Spinal cord (tissue), 10 donors: ENCODE measurements at places on chromosomes 13 and 19. TPM values are rescaled to one million over a fixed set of nuclear protein-coding genes. Genes with fewer than 3 reads are reported as not detected.

FUT1 gene
- total RNA-seq, result 4.4 TPM

KIRREL2 gene
- 1.1 TPM for total RNA-seq

ZNF813 gene
- 5.1 TPM for total RNA-seq

GRCh38 chr19:20247016-20247683 is 80.1 kb downstream of the ZNF486 start:
- no peak for DNase-seq
- H3K27me3 ChIP-seq, result no peaks in the 10 kb centered on the region
- H3K4me1 ChIP-seq, result no peaks in the 10 kb centered on the region
- no peak overlapping the region for H3K27ac ChIP-seq

- no peak overlapping the region for H3K4me3 ChIP-seq
- no peaks in the 10 kb centered on the region for H3K27me3 ChIP-seq
- DNase-seq, result no peak
- H3K4me1 ChIP-seq, result peaks cover 27% of the 10 kb centered on the region
- peaks cover 4% of the 10 kb centered on the region for H3K36me3 ChIP-seq
Observed at GRCh38 chr13:111201304-111201940, 86.3 kb downstream of the ARHGEF7 start.

GRCh38 chr19:51792932-51793331 is 2.0 kb upstream of the FPR3 start:
- no peak for DNase-seq
- H3K27ac ChIP-seq, result no peak overlapping the region
- H3K36me3 ChIP-seq, result no peaks in the 10 kb centered on the region
- no peaks in the 10 kb centered on the region for H3K27me3 ChIP-seq
- no peaks in the 10 kb centered on the region for H3K4me1 ChIP-seq

DNA sequence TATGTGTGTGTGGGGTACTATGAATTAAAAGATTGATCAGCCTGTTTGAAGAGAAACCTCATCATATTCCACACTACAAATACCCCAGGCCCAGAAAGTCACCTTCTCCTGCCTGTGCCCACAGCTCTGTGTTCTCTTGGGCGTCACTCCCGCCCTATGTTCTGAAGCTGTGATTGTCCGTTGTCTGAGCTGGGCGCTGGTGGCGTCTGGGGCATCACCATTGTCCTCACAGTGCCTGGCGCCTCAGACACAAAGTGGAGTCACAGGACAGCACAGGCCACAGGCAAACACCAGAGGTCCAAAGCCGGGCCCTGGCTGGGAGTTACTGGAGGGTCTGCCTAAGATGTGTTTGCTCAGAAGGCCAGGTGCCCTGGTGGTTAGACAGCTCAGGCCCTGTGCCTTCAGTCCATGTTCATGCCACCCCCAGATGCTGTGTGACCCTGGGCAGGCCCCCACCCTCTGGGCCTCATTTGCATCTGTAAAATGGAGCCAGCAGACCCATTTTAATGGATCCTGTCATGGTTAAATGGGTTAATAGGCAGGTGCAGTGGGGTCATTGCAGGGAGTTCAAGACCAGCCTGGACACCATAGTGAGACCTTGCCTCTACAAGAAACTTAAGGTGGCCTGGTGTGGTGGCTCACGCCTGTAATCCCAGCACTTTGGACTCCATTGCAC is 34.5 kb downstream of the DNM2 start:
- no peak for DNase-seq
- no peak overlapping the region for H3K4me3 ChIP-seq
- no peaks in the 10 kb centered on the region for H3K27me3 ChIP-seq
- H3K4me1 ChIP-seq, result peaks cover 54% of the 10 kb centered on the region
- H3K36me3 ChIP-seq, result peaks cover 26% of the 10 kb centered on the region

GRCh38 chr19:1956868-1957492 is 16.0 kb downstream of the CSNK1G2 start:
- no peak overlapping the region for H3K27ac ChIP-seq
- no peaks in the 10 kb centered on the region for H3K27me3 ChIP-seq
- no peak for DNase-seq
- peaks cover 79% of the 10 kb centered on the region for H3K36me3 ChIP-seq
- H3K4me3 ChIP-seq, result no peak overlapping the region
- H3K4me1 ChIP-seq, result peaks cover 37% of the 10 kb centered on the region

DNA sequence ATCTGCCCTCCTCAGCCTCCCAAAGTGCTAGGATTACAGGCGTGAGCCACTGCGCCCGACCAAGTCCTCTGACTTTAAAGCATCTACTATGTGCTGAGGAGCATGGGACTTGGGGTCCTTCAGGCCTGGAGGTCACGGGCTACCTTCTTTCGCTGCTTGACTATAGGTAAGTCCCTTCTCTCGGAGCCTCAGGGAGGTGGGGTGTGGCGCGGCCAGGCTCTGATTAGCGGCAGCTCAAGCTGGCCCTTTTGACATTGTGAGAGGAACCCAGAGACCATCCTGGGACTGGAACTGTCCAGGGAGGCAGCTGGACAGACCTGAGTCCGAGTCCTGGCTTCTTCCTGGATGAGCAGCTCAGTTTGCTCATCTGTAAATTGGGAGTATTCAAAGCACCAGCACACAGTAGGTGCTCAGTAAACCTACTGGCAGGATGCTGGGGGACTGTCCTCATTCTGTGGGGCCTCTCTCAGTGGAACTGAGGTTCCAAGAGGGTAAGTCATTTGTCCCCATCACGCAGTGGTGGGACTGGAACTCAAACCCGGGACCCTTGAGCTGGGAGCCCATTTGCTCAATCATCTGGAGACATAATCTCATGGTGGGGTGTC is 780 bp downstream of the FCER2 start:
- DNase-seq, result no peak
- no peaks in the 10 kb centered on the region for H3K4me1 ChIP-seq
- H3K27ac ChIP-seq, result no peak overlapping the region

DNA sequence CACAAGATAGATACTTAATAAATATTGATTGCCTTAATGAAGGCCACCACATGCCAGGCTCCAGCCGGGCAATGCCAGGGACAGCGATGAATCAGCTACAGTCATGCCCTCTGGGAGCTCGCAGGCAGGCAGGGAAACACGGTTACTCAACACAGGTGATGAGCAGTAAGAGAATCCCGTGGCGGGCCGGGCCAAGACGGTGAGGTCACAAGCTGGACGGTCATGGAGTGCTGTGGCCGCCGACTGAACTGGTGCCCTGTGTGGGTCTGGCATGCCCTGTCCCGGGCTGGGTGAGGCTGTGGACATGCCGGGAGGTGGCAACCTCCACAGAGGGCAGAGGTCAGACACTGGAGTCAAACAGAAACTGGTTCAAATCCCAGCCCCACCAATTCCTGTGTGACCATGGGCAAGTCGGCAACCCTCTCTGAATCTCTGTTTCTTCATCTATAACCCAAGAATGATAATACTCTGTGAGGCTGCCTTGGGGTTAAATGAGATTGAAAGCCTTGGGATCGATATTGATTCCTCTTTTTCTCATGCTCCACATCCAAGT is 13.2 kb upstream of the PAK4 start:
- H3K27ac ChIP-seq, result no peak overlapping the region
- H3K4me3 ChIP-seq, result no peak overlapping the region
- H3K4me1 ChIP-seq, result peaks cover 6% of the 10 kb centered on the region
- no peaks in the 10 kb centered on the region for H3K36me3 ChIP-seq
- no peak for DNase-seq
- H3K27me3 ChIP-seq, result no peaks in the 10 kb centered on the region

DNA sequence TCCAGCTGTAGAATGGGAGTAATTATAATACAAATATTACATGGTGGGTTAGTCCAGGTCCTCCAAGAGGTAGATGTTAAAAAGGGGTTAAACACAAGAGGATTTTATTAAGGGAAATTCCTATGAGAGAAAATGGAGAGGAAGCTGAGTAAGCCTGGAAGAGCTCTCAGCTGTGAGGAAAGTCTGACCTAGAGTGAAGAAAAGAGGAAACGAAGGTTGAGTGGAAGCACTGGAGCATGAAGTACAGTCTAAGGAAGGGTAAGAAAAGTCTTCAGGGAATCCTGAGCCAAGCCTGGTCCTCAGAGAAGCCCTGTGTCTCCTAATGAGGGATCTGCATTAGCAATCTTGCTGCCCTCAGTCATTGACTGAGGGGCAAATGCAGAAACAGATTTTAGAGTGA is 506.2 kb downstream of the GPC5 start:
- DNase-seq, result no peak
- no peak overlapping the region for H3K4me3 ChIP-seq
- H3K4me1 ChIP-seq, result no peaks in the 10 kb centered on the region
- no peaks in the 10 kb centered on the region for H3K27me3 ChIP-seq
- H3K27ac ChIP-seq, result no peak overlapping the region

DNA sequence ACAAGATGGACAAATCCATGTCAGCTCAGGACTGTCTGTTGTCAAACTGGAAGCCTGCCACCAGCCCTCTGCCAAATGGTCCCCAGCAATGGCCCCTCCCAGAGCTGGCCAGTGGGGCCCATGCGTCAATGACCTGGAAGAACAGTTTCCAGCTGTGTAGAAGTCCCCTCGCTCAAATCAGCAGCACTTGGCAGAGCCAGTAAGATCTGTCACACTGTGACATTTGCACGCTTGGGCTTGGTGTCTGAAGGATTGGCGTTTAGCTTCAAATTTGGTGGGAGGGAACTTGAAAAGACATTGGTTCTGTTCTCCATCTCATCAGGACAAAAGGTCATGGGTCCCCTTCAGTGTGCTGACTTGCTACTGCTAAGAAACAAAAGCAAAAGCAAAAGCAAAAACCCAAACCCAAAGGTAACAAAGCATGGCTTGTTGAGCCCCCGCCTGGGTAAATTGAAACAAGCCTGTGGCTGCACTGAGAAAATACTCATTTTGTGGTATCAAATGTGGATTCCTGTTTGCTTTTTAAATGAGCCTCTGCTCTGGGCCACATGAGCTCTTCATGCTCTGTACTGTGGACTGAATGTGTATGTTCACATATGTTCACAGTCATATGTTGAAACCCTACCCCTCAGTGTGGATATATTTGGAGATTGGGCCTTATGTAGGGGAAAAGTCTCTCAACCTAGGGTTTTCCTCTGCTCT is 253.6 kb upstream of the MAB21L1 start:
- DNase-seq, result no peak
- no peaks in the 10 kb centered on the region for H3K36me3 ChIP-seq
- H3K4me1 ChIP-seq, result peaks cover 5% of the 10 kb centered on the region
- no peak overlapping the region for H3K4me3 ChIP-seq

DNA sequence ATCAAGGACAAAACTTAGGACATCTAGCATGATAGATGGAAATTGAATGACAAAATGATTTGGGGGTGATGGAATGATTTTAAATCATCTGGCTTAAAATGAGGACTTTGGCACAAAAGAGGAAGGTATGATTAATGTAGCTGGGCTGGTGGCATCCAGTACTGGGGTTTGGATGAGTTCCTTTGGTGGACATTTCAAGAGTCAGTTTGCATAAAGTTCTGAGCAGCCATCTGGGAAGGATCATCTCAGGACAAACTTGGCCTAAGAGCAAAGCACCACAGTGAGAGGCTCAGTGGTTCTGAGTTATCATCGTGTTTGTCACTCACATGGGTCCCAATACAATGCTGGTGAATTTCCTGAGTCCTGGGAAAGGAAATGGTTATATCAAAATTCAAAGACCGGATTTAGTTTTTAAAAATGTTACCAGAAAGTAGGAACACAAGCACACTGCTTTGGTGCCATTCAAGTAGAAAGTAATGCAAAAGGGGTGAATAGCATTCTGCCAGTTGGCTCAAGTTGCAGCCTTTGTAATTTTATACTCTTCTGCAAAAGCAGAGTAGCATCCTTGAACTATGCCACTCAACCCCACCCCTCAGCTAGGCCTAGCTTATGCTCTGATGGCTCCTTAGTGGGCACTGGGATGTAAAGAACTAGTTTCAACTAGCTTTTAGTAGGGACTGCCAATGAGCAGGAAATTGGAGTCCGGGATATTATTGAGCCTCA is 219.0 kb downstream of the COG6 start:
- no peak overlapping the region for H3K4me3 ChIP-seq
- H3K27me3 ChIP-seq, result no peaks in the 10 kb centered on the region
- no peaks in the 10 kb centered on the region for H3K36me3 ChIP-seq
- peak overlapping the region; percentile 25 for H3K27ac ChIP-seq
- H3K4me1 ChIP-seq, result peaks cover 4% of the 10 kb centered on the region
- DNase-seq, result no peak

DNA sequence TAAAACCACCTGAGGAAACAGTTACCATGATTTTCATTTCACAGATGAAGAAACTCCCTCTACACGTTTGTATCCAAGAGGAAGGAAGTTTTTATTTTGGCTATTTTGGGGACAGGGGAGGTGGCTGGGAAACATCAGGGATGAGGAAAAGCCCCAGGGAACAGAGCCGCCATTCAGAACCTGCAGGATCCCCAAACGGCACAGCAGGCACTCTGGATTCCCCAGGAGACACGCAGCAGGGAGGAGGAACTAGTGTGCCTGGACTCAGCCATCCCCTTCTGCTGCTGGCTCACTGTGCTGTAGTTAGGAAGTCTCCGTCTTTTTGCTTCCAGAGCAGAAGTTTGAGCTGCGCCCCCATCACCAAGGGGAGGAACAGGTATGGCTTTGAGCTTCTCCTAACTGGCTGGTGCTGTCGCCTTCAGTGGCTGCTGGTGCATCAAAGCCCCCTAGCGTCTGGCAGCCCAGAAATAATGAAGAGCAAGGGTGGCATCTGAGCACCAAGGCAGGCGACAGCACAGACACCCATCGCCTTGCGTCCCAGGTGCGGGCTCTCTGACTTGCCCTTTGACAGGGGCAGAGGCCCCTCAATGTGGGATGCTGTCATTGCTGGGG is 4.2 kb downstream of the NAPA start:
- H3K4me3 ChIP-seq, result no peak overlapping the region
- H3K27ac ChIP-seq, result peak overlapping the region; percentile 61
- H3K36me3 ChIP-seq, result peaks cover 43% of the 10 kb centered on the region
- H3K4me1 ChIP-seq, result peaks cover 78% of the 10 kb centered on the region
- DNase-seq, result no peak

DNA sequence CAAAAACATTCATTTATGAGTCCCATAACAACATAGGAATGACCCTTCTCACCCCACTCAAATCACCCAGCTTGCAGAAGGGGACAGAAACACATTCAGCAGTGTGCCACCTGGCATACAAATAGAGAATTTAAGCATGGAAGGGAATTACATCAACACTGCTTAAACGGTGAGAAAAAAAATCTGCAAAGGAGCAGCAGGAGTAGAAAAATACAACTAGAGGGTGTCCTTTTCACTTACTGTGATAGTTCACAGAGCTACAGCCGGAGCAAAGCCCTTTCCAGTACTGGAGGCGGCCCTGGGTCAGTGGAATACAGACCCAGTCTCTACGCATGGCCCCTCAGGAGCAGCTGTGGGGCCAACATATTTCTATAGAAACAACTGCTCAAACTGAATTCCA is 764.3 kb upstream of the ARGLU1 start:
- no peaks in the 10 kb centered on the region for H3K4me1 ChIP-seq
- H3K4me3 ChIP-seq, result no peak overlapping the region
- H3K27ac ChIP-seq, result no peak overlapping the region
- no peaks in the 10 kb centered on the region for H3K36me3 ChIP-seq

DNA sequence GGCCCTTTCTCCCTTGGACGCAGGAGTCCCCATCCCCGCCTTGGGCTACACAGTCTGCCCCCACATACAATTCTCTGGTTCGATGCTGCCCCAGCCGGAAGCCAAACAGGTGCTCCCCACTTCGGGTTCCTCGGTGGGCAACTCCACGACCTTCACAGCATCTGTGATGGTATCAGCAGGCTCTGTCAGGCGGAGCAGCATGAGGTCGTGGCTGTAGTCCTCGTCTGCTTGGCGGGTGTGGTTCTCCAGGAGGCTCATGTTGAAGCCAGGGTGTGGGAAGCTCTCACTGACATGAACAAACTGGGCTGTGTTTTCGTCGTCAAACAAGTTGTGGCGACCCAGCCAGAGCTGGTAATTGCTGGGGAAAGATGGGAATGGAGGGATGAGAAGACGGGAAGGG is 3.5 kb downstream of the KLK1 start:
- DNase-seq, result no peak
- no peak overlapping the region for H3K4me3 ChIP-seq
- no peaks in the 10 kb centered on the region for H3K36me3 ChIP-seq
- H3K27me3 ChIP-seq, result peaks cover 72% of the 10 kb centered on the region
- no peak overlapping the region for H3K27ac ChIP-seq
